ENCODE measurements at places on chromosomes 7 and 10. TPM values are rescaled to one million over a fixed set of nuclear protein-coding genes. Genes with fewer than 3 reads are reported as not detected.

FAM237B gene
- total RNA-seq: not detected

- no peak for DNase-seq
- H3K4me3 ChIP-seq: no peak overlapping the region
- no peaks in the 10 kb centered on the region for H3K36me3 ChIP-seq
- no peaks in the 10 kb centered on the region for H3K27me3 ChIP-seq
These were observed 23.5 kb upstream of the SAMD9L start for GRCh38 chr7:93171606-93172226.

DNA sequence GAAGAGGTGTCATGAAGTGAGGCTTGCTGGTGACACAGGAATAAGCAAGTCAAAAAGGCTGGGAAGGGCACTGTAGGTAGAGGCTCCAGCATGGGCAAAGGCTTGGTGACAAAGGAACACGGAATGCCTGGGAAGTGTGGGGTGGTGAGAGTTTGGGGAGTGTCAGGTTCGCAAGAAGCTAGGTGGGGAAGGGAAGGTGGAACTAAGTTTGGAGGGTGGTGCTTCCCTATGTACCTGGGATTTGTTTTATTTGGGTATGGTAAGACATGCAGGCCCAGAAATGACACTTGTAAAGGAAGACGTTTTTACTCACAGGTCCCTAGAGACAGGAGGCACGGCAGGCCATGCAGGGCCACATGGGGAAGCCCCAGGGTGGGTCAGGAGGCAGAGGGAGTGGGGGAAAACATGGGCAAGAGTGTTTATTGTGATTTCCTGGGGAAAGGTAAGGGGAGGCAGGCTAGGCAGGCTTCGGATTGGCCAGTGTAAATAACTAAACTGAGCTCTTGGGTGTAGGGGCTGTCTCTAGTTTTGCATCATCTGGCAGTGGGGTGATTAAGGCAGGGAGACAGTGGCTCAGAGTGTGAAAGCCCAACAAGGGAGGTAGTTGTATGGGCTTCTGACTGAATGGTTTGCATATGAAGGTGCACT lies 52.1 kb downstream of the SH2D4B start:
- H3K4me1 ChIP-seq: no peaks in the 10 kb centered on the region
- H3K4me3 ChIP-seq: no peak overlapping the region
- DNase-seq: no peak
- H3K36me3 ChIP-seq: no peaks in the 10 kb centered on the region
- H3K27ac ChIP-seq: no peak overlapping the region

DNA sequence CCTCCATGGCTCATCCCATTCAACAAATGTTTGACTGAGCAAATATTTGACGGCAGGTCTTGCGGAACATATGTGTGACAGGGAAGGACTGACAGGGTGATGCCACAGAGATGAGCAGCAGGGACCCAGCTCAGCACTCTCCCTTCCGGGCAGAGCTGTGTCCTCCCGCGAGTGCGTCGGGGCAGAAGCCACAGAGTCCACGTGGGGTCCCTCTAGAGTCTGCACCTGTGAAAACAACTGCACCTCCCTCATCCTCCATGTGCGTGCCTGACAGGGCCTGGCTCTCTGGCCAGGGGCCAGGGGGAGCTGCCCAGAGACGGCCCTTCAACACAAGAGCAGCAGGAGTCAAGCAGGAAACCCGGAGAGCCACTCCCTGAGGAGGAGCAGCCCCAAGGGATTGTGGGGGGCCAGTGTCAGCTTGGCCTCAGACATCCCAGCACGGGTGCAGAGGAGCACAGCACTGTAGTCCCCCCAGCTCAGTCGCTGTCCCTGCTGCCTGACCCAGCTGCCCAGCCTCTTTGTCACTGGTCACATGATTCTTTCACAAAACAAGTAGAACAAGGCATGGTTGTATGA lies 83.6 kb upstream of the TMEM72 start:
- H3K4me1 ChIP-seq: no peaks in the 10 kb centered on the region
- H3K36me3 ChIP-seq: no peaks in the 10 kb centered on the region
- no peak overlapping the region for H3K4me3 ChIP-seq
- no peak for DNase-seq
- no peak overlapping the region for H3K27ac ChIP-seq
- H3K27me3 ChIP-seq: no peaks in the 10 kb centered on the region

FAM25G gene
- total RNA-seq: not detected

GPC2 gene
- not detected for total RNA-seq

DNA sequence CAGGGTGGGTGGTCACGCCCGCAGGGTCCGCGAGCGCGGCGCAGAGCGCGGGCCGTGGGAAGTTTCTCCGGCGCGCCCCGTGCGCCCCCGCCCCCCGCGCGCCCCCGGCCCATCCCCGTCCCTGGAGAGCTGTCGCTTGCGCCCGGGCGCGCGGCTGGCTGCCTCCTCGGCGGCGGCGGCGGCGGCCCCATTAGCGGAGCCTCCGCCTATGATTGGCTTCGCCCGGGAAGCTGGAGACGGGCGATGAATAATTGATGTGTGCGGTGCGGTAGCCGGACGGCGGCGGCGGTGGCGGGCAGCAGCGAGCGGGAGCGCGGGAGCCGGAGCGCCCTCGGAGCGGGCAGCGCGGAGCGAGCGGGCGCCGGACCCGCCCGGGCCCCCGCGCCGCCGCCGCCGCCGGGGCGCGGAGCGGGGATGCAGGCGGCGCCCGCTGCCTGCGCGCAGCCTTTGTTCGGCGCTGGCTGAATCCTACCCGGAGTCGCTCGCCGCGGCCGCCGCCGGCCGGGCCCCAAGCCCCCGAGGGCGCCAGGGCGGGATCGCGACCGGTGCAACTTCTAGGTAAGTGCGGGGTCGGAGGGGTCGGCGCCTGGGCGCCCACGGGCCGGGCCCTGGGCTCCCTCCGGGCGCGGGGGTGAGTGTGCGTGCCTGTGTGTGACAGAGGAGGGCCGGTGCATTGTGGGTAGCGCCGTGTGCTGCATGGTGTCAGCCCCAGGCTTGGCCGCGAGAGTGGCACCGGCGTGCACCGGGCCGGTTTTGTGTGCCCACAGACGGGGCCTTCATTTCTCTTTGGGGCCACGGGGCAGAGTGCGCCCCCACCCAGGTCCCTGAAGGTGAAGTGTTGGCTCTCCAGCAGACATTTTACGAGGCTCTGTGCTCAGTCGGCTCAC lies 103.8 kb upstream of the PPIF start:
- peaks cover 35% of the 10 kb centered on the region for H3K4me1 ChIP-seq
- DNase-seq: no peak
- H3K27ac ChIP-seq: peak overlapping the region; percentile 99
- H3K36me3 ChIP-seq: no peaks in the 10 kb centered on the region
- peak overlapping the region; percentile 82 for H3K4me3 ChIP-seq

DNA sequence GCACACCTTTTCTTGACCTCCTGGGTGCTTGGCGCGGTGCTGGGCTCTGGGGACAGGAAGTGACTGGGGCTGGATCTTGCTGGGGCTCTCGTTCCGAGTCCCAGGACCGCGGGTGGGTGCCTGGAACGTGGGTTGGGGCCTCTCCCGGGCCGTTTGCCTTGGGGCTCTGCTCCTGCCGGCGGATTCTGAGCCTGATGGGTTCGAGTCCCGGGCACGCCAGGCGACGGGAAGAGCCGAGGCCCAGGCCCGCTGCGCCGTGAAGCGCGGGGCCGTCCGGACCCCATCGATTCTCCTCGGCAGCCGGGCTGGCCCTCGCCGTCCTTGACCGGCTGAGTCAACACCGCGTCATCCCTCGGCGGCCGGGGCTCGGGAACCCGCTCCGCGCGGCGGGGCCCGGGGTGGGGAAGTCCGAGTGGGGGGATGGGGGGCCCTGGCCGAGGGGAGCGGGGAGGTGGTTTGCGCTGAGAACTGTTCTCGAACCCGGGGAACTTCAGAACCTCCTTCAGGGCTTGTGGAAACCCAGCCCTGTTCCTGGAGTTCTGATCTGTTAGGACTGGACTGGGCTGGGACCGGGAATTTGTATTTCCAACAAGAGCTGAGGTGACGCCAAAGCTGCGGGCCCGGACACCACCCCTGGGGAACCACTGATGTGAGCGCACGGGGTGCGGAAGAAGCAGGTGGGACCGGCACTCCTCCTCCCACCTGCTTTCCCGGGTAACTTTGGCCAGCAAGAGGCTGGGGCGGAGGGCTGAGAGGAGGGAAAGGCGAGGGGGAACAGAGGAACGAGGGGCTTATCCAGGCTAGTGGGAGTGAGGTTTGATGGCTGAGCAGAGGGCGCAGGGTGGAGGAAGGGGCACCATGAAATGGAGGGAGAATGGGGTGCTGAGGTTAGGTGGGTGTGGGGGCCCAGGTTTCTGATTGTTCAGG lies 6.2 kb downstream of the HHEX start:
- peak overlapping the region; percentile 56 for H3K4me3 ChIP-seq
- no peaks in the 10 kb centered on the region for H3K27me3 ChIP-seq
- no peaks in the 10 kb centered on the region for H3K4me1 ChIP-seq
- H3K36me3 ChIP-seq: no peaks in the 10 kb centered on the region
- peak overlapping the region; percentile 57 for H3K27ac ChIP-seq
- DNase-seq: no peak

- H3K4me3 ChIP-seq: no peak overlapping the region
- H3K27ac ChIP-seq: peak overlapping the region; percentile 10
- H3K4me1 ChIP-seq: no peaks in the 10 kb centered on the region
- H3K36me3 ChIP-seq: peaks cover 12% of the 10 kb centered on the region
These were observed 2.2 kb downstream of the PVRIG start for GRCh38 chr7:100221767-100222444.

UPF2 gene
- 7.9 TPM for total RNA-seq

DNA sequence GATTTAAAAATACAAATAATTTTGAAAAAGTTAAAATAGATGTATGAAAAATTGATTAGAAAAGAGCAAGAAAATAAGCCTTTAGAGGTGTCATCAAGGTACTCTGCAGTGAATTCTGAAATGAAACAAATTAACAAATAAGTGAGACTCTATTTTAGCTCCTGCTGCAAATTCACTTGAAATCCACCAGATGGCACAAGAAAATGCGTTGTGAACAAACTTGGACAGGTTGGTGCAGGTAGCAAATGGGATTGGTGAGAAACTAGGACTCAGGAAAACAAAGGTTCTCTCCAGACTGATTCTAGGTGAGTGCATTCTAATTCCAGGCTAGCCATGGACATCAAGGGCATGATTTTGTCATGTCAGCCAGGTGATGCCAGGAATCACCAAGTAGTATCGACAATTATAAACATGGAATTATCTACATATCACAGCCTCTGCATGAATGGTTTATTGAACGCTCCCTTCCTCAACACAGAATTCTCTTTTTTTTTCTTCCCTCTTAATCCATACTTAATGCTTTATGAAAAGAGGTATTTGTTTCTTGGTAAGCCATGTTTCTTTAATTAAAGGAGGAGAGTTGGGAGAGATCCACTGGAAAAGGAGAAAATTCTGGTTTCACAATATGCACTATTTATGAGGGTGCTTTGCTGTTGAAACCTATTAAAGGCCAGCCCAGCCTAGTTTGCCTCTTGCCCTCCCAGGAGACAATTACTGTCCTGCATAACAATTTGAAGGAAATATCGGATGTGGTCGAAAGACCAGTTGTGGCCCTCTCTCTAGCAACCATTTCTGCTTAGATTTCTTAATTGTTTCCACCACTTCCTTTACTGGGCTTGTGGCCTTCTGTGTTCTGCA lies 118.1 kb downstream of the ZNF365 start:
- no peaks in the 10 kb centered on the region for H3K4me1 ChIP-seq
- H3K27ac ChIP-seq: no peak overlapping the region
- no peak overlapping the region for H3K4me3 ChIP-seq
- H3K36me3 ChIP-seq: no peaks in the 10 kb centered on the region

DNA sequence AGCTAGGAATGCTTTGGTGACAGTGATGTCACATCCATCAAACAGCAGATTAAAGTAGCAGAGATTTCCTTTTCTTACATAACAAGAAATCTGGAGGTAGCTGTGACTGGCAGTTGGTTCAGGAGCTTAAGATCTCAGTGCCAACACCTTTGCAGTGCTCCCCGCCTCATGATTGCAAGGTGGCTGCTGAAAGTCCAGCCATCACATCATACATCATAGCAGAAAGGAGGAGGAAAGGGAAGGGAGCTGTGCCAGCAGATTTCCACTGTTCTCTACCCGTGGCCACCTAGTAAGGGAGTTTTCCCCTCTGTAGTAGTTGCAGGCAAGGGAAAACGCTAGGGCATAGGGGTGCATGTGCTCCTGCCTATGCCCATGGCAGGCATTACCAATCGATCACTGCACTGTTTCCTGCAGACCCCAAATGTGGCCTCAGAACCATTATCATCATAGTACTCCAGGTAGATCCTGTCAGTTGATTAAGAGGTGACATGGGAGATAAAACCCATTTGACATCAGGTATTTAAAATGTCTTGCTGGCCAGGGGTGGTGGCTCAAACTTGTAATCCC lies 57.9 kb upstream of the GTF2IRD1 start:
- H3K36me3 ChIP-seq: peaks cover 41% of the 10 kb centered on the region
- no peak overlapping the region for H3K27ac ChIP-seq
- DNase-seq: no peak
- peaks cover 7% of the 10 kb centered on the region for H3K4me1 ChIP-seq
- H3K27me3 ChIP-seq: no peaks in the 10 kb centered on the region
- no peak overlapping the region for H3K4me3 ChIP-seq

ZNF365 gene
- total RNA-seq: not detected

- no peaks in the 10 kb centered on the region for H3K27me3 ChIP-seq
- DNase-seq: no peak
- H3K36me3 ChIP-seq: no peaks in the 10 kb centered on the region
- no peak overlapping the region for H3K27ac ChIP-seq
- no peak overlapping the region for H3K4me3 ChIP-seq
These were observed 54.4 kb downstream of the SH3PXD2A start for GRCh38 chr10:103800789-103801540.

GRCh38 chr7:137891016-137891655 lies 44.4 kb upstream of the DGKI start:
- no peak for DNase-seq
- H3K4me1 ChIP-seq: peaks cover 20% of the 10 kb centered on the region
- no peaks in the 10 kb centered on the region for H3K27me3 ChIP-seq

- no peaks in the 10 kb centered on the region for H3K4me1 ChIP-seq
- no peak overlapping the region for H3K4me3 ChIP-seq
- H3K36me3 ChIP-seq: no peaks in the 10 kb centered on the region
- H3K27me3 ChIP-seq: no peaks in the 10 kb centered on the region
- no peak overlapping the region for H3K27ac ChIP-seq
- DNase-seq: no peak
These were observed 20.0 kb downstream of the ARHGAP21 start for GRCh38 chr10:24703700-24704099.

FRAT1 gene
- total RNA-seq: 5.2 TPM

TMEM168 gene
- 8.4 TPM for total RNA-seq

DNA sequence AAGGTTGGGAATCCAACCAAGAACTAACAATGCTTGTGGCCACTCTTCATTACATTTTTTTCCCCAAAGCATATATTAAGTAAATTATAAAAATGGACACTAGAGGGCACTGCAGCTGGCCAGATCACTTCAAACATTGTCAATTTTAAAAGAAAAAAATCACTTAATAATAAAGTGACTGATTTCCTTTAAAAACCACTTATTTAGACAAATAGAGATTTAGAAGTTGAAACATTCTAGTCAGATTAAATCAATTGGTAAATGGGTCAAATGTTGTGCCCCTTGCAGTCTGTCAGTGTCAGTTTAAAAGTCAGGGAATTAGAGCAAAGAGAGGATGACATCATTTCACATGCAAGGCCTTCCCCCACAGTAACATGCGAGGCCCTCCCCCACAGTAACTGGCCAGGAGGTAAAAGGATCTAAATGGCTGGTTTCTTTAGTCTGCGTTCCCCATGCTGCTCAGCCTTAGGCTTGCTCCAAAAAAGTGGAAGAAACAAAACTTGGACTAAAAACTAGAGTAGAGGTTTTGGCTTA lies 177.9 kb downstream of the SKAP2 start:
- H3K4me3 ChIP-seq: no peak overlapping the region
- no peaks in the 10 kb centered on the region for H3K36me3 ChIP-seq
- no peak for DNase-seq
- H3K27ac ChIP-seq: no peak overlapping the region
- no peaks in the 10 kb centered on the region for H3K4me1 ChIP-seq

- no peak overlapping the region for H3K27ac ChIP-seq
- no peak overlapping the region for H3K4me3 ChIP-seq
- DNase-seq: no peak
- H3K27me3 ChIP-seq: no peaks in the 10 kb centered on the region
- H3K4me1 ChIP-seq: no peaks in the 10 kb centered on the region
- H3K36me3 ChIP-seq: no peaks in the 10 kb centered on the region
These were observed 228.8 kb downstream of the BMPER start for GRCh38 chr7:34133983-34134782.

HDAC9 gene
- total RNA-seq: 33.4 TPM
